Stimulated activated CD4-positive, alpha-beta T cell treated with anti-CD3 and anti-CD28 coated beads, Interleukin-2, amount 100 ng/mL, for 48 hours (primary cell): ENCODE measurements at places on chromosomes 7 and 10.

DNA sequence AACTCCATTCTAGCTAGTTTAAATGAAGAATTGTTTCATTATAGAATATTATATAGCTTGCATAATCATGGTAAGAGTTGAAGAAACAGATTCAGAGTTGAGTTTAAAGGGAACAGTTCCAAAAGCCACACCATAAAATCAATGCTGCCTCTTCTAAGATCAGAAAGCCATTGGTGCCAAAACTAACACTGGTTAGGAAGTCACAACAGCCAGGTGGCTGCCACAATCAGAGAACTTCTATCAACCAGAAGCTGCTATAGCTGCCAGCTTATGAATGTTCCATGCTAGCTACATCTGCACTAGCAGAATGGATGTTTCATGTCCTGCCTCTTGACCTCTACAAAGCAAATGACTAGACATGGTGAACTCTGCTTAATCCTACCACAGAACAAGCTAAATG, 583.1 kb upstream of the LRRN3 start:
- DNase-seq: no peak

DNA sequence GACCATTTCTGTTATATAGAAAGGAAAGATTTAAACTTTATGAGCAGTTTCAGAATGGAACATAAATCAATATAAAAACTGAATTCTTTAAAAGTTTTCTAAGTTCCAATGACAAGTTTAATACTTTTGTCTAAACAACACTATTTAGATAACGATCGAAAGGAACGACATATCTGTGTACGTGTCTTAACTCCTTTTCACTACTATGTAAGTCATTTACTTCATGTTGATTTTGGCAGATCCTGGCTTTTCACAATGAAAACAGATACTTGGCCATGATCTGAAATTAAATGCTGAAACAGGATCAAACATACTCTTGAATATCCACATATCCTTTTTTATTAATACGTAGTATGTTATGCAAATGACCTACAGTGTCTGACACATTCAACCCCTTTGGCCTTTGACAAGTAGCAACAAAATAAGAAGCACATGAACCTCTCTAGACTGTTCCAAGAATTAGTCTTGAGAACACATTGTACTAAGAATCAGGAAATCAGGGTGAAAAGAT, 41.9 kb downstream of the RNLS start:
- no peak for DNase-seq

GRCh38 chr10:80524190-80524909, 13.4 kb upstream of the SH2D4B start:
- DNase-seq: no peak

GRCh38 chr7:116392806-116393205, 106.7 kb upstream of the CAV2 start:
- DNase-seq: no peak

- DNase-seq: no peak
Measured at GRCh38 chr10:23448802-23449570, 10.1 kb downstream of the OTUD1 start.
